A172 (cell line): ENCODE measurements at places on chromosomes 5 and 9.
A peak's percentile ranks its signal among the peaks of the same experiment; 100 is the strongest.

- DNase-seq: no peak
Observed at GRCh38 chr5:17766031-17766430, 131.8 kb downstream of the TAF11L14 start.

DNA sequence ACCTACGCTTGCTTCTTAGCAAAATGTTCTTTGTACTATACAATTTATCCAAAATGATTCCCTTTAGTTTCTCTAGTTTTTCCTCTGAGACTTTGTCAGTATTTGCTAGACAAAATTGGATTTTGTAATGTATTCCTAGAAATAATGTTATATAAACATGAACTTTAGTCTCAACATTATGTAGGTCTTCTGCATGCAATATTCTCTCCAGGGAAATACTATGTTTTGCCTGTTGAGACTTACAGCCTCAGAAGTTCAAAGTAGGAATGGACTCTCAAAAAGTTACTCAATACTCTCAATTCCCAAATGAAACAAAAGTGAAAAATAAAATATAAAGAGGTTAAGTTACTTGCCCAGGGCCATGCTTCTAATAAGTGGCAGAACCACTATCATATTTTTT is 24.8 kb upstream of the SMC2 start:
- DNase-seq: no peak

DNA sequence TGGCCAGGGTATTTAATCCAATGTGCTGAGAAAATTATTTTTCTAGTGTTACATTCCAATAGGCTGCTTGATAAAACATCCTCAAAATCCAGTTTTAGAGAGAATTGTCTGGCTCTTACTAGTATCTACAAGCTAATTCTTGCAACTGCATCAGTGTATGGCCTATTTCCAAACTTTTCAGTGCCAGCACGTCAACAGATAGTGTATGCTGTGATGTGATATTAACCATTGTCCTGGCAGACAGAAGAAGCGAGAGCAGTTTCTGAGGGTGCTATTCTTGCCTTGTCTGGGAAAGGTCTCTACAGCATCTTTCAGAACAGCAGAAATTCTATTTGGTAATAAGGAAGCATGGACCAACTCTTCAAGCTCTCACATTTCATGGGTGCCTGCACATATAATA is 174.2 kb upstream of the CDH12 start:
- DNase-seq: no peak

DNA sequence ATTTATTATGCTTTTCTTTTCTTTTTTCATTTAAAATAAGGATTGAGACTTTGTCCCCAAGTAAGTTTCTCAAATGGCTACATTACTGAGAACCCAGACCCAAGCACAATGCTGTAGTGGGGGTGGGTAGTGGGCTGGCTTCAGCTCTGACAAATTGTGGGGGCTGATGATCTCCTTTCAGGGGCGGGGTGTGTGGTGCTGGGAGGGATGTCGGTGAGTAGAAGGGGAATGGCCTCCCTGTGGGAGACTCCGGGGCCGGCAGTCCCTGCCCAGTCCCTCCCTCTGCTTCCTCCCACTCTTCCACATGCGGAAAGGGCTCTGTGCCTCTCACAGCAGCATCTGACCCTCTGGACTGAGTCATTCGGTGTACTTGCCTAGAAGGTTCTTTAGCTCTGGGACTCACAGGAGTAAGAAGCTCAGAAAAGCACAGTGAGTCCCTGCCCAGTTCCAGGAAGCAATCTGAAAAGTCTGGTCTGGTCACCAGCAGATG is 14.3 kb downstream of the CD180 start:
- peak; percentile 63 for DNase-seq

DNA sequence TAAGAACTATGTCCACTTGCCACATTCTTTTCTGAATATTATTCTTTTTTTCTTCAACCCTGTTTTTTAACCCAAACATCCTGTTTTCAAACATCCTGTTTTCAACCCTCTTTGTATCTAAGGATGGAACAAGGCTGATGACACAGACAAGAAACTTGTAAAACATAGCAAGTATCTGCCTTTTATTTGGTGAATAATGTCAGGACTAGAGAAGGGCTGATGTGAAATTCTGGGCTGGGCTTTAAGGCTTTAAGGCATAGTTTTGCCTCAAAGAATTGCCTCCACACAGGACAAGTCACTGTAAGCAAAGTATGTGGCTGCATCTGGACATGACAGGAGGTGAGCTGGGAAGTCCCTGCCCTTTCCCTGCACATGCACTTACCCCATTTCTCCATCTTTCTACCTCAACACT is 42.5 kb upstream of the RIC1 start:
- DNase-seq: no peak

GRCh38 chr5:94442076-94442475 is 176.3 kb downstream of the KIAA0825 start:
- DNase-seq: no peak

DNA sequence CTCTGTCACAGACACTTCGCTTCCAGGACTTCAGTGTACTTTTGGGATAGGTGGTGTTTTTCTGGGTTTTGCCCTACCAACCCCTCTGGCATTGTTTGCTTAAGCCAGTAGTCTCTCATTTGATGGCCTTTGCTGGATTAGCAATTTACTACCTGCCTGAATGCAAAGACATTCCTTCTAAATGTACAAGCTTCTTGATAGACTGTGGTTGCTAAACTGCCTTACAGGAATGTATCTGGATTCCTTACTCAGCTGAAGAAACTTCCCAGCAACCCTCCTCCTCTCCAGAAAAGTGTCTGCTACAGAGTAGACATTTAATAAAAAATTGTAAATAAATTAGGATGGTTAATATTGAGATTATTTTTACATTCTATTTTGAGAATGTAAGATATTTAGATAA is 1916.7 kb downstream of the EFNA5 start:
- no peak for DNase-seq

GRCh38 chr5:95738072-95738471 is 6.9 kb downstream of the RHOBTB3 start:
- peak; percentile 43 for DNase-seq

DNA sequence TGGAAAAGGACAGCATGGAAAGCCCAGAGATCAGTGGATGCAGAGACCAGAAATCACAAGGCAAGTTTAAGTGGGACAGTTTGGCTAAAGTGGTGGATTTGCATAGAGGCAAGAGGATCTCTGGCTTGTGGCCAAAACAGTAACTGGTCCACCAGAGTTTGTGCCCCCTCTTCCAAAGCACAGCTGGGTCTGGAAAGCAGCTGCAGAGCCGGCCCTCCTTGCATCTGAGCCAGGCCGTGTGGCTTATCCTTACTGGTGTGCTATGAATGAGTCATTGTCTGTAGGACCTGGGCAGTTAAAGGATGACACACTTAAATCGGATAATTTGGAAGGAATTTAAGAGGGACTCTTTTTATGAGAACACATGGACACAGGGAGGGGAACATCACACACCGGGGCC is 146.6 kb downstream of the PIP5K1B start:
- DNase-seq: peak; percentile 5

GRCh38 chr5:10695055-10695649 is 65.9 kb downstream of the DAP start:
- DNase-seq: peak; percentile 84

GRCh38 chr5:167413506-167413905 is 877.9 kb upstream of the WWC1 start:
- DNase-seq: no peak

DNA sequence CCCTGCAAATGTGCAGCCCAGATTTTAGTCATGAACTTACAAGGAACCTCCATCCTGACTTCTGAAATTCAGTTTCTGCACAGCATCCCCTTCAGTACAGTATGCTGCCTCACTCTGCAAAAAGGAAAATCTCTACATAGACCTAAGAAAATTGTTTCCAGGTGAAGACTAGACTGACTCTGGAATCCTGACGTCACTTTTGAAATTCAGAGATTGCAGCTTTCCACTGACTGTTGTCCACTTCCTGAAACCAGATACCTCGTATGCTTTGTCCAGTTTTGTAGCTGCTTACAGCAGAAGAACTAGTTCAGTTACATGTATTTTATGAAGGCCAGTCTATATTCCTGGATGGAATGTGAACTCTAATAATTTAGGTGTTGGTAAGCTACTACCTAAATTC is 629.3 kb upstream of the ST8SIA4 start:
- DNase-seq: no peak

- DNase-seq: no peak
Observed at GRCh38 chr5:43649256-43649655, 46.3 kb downstream of the NNT start.

GRCh38 chr5:165521816-165522610 is 2016.6 kb downstream of the MAT2B start:
- DNase-seq: no peak

- no peak for DNase-seq
Observed at GRCh38 chr9:105308461-105309341, 64.2 kb downstream of the SLC44A1 start.

DNA sequence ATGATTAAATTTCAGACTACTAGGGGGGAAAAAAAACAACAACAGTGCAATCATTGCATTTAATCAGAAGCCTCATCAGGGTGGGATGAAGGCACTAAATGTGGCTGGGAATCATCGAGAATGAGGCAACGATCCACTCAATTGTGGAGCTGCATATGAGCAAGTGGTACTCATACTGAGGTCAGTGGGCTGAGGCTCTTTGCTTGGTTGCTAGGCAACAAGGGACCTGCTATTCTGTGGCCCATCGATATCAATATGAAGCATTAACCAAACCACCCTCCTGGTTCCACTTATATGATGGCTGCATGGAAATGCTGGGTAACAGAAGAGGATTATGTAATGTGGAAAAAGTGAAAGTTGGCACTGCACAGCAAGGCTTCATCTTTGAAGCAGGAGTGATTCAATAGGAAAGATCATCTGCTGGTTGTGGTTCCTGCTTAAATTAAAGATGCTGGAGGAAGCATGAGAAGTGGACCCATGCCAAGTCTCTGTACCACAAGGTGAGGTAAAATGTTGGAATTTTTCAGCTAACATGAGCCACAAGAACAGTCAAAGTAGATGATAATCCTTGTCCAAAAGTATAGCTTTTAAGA is 159.8 kb upstream of the HMHB1 start:
- no peak for DNase-seq

GRCh38 chr5:54083851-54084250 is 226.5 kb downstream of the ARL15 start:
- peak; percentile 17 for DNase-seq

DNA sequence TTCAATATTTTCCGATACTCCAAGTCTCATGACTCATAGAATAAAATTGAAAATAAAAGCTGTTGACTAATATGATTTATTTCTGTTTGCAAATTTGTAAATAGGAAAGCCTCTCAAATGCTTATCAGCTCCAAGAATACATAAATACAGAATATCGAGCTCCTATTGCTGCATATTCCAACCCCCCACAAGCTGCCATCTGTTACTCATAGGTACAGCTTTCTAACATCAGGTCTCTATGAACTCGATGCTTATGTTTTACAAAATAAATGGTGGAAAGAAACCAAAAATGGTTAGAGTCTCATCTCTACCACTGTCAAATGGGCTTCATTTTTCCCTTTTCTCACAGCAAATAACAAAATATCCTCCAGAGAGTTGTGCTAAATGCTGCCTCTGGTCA is 631.6 kb upstream of the CDH18 start:
- DNase-seq: no peak

DNA sequence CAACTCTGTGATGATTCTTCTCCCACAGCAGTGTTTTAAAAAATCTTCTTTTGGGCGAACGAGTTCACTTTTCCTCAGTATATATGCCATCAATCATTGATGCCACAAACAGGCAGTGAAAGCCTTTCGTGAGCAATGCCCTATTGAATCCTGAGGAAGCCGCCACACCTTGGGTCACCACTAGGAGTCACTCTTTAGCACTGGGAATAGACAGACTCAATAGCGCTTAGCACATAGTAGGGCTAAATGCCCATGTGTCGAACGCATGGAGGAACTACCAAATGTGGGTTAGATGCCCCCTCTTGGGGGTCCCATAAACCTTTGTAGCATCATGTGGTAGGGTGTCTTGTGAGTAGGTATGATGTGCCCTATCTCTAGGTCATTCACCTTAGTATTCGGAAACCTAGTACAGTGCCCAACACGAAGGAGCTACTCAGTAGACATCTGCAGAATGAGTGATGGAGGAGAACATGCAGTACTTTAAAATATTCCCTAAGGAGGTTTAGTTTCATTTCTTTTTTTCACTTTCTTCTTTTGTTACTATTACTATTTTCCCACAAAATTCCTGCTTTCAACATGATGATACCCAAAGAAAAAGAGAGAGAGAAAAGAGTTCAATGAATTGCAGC is 603.7 kb downstream of the BNC2 start:
- DNase-seq: no peak

- DNase-seq: no peak
Observed at GRCh38 chr5:5787373-5787772, 364.9 kb downstream of the ICE1 start.

DNA sequence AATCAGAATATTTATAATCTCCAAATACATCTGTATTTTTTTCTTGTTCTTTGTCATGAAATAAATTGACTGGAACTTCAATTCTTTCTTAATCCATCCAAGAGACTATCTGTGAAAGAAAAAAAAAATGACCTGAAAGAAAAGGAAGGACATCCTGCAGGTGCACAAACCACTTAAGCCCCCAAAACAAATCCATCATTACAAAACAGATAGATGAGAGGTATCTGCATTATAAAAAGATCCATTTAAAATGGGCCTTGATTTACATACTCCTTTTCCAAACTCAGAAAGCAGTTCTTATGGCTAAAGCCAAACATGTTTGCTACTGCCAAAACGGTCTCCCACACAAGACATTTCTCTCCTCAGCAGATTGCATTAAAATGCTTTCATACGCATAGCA is 85.5 kb downstream of the ELAVL2 start:
- no peak for DNase-seq

- DNase-seq: peak; percentile 11
Observed at GRCh38 chr5:6201631-6202030, 176.7 kb downstream of the MED10 start.

- no peak for DNase-seq
Observed at GRCh38 chr5:125725691-125726090, 697.5 kb upstream of the GRAMD2B start.

- no peak for DNase-seq
Observed at GRCh38 chr5:9495121-9495520, 50.8 kb downstream of the SEMA5A start.

DNA sequence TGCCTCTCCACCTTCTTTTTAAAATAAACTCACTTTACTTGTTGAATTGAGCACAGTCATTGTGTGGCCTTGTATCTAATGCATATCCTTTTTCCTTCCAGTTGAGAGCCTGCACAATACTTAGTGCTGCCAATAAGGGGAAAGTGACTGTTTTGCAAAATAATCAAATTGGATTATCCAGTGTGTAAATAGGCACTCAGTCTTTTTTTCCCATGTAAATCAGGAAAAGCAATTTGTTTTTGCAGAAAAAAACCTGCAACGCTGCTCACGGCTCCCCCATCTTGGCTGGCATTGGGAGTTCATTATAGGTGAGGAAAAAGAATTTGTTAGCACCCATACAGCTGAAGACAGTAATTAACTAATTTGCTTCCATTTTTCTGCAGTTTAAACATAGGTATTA is 299.9 kb downstream of the CSNK1G3 start:
- DNase-seq: no peak

DNA sequence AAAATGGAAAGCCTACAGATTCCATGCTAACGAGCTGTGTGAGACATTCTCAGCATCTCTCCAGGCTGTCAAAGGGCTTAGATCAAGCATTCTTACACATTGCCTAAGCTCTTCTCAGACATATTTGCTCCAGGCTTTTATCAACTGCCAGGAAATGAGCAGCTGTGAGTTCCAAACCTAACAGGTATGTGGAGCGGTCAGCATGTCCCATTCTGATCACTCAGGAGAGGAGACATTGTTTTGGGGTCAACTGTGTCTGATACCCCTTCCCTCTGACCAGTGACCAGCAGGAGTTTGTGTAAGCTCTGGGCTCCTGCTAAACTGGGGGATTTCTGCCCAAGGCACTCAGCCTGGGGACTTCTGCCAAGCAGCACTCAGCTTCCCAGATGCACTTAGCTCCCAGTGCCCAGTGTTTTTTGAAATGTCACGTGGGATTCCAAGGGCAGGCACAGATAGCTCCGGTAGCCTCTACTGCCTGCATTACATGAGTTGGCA is 229.1 kb downstream of the SEC61B start:
- no peak for DNase-seq
